ENCODE measurements at places on chromosomes 5 and 9.

- no peak for DNase-seq
Measured at GRCh38 chr9:15501179-15501578, 9.6 kb downstream of the PSIP1 start.

DNA sequence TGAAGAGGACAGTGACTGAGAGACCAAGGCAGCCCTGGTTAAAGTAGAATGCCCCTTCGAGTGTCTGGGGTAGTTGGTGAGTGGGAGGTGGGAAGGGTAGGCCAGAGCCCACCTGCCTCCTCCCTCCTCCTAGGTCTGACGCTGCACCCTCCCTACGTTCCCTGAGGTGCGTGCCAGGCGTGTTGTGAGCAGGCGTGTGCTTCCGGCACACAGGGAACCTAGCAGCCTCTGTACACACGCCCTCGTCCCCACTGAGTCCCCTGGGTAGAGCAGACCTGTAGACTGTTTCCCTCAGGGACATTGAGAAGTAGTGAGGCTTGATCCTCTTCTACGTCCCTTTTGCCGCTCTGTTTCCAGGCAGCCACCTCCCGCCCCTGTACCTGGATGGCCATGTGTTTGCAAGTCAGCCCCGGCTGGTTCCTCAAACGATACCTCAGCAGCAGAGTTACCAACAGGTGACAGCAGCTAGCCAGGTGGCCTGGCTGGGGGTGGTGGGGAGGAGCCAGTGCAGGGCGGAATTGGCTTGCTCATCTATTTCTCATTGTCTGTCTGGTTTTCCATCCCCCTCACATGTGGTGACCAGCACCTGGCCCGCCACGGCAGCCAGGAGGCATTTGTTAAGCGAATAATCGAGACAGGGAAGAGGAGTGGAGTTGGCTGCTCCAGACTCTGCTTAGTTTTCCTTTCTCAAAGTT, 16.8 kb upstream of the POMT1 start:
- DNase-seq: no peak

DNA sequence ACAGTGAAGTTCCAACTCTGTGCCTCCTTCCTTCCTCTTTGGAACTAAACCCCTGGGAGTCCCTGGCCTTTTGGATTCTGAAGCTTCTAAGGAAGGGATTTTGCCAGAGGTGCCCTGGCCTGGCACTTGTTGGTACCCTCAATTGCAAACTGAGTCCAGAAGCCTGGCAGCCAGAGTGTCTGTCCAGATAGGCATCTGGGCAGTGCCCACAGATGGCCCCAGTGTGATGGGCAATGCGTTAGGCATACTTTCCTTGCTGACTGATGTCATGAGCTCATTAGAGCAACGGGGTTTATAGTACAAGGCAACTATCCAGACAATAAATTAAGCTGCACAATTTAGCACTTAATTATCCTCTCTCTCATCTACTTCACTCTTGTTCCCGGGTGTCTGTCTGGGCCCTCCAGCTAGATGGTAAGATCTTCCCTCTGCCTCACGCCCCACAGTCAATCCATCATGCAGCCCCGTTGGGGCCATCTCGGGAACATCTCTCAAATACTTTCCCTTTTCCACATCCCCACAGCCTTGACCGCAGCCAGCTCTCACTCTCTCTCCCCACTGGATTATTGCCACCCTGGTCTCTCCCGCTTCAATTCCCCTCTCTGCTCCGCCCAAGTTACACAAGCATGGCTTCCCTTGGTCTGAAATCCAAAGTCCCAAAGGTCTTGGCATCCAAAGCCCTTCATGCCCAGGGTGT, 157.5 kb upstream of the SMIM23 start:
- no peak for DNase-seq

GRCh38 chr5:171924493-171925122, 81.8 kb downstream of the FBXW11 start:
- no peak for DNase-seq

DNA sequence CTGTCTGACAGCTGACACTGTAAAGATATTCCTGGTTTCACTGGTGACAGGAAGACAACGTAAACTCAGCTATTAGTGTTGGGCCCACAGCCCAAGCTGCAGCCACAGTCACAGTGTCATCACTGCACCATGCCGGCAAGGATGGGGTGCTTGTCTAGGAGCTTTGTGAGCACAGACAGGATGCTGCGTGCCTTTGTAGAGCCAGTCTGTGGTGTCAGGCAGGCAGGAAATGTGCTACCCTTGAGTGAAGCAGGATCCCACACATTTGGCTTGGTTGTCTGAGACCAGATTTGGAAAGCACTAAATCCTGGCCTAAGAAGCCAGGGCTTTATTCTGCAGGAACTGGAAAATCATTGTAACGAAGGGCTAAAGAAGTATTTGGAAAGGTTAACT, 121.6 kb upstream of the ADAMTS16 start:
- no peak for DNase-seq

- no peak for DNase-seq
Measured at GRCh38 chr5:36875051-36875789, 1.3 kb upstream of the NIPBL start.

GRCh38 chr5:102743900-102744299, 11.2 kb upstream of the PAM start:
- no peak for DNase-seq

GRCh38 chr5:69450116-69450515, 35.2 kb downstream of the MARVELD2 start:
- no peak for DNase-seq

DNA sequence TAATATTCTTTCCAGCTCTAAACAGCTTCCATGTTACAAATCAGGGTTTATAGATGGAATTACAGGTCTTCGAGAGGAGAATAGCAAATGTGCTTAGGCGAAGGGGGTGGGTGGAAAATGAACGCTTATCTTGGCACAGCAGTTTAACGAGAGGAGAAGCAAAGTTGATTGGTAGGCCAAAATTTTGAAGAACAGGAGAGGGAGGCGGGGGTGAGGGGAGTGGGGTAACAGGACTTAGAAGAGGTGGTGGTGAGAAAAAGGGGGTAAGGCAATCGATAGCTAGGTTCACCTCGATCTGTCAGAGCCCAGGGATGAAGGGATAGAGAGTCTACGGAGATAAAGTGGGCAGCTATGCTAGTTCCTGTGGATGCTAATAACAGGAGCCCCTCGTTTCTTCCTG, 764 bp downstream of the ANKRA2 start:
- DNase-seq: no peak

GRCh38 chr9:36803961-36804360, 230.1 kb downstream of the PAX5 start:
- no peak for DNase-seq

GRCh38 chr5:65032250-65032649, 263.5 kb downstream of the CWC27 start:
- DNase-seq: no peak

DNA sequence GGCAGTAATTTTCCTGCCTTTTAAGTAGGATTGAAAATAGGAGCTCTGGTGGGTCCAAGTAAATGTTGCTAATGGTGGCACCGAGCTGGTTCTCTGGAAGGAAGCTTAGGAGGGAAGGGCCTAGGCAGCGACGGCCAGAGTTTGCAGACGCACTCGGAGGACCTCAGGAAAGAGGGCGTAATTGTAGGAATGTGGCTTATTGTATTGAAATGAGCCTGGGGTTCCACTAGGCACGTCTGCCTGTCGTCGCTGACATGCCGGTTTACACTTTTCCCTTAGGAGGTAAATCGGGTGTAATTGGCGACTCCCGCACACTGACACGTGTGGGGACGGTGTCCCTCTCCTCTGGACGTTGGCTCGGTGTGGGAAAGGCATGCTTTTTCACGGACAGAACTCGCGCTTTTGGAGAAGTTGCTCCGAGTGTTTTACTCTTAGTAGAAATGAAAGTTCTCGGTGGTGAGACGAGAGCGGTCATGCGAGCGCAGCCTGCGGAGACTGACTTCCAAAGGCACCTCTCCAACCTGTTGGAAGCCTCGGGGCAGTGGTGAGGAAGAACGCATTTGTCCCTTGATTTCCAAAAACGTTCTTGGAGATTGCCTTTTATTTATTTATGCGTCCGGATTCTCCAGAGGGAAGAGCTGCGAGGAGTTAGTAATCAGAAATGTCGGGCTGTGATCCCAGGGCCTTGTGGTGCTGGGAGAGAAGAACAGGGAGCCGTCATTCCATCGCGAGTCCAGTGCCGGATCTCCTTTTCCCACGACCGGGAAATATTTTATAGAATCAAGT, 1.3 kb downstream of the NR4A3 start:
- DNase-seq: no peak

Measured in stimulated activated CD4-positive, alpha-beta T cell treated with anti-CD3 and anti-CD28 coated beads, Interleukin-1b, Interleukin-23, amount 100 ng/mL, for 1 hour (primary cell).